CD4-positive, alpha-beta T cell treated with Interleukin-15 for 4 hours (primary cell): ENCODE measurements at places on chromosomes 7 and 10.

GRCh38 chr7:50667338-50667737 lies 102.1 kb upstream of the DDC start:
- DNase-seq = no peak

- no peak for DNase-seq
These were observed 9.7 kb upstream of the SMIM30 start for GRCh38 chr7:113128031-113128430.

GRCh38 chr7:131255242-131255641 lies 72.4 kb upstream of the MKLN1 start:
- no peak for DNase-seq

DNA sequence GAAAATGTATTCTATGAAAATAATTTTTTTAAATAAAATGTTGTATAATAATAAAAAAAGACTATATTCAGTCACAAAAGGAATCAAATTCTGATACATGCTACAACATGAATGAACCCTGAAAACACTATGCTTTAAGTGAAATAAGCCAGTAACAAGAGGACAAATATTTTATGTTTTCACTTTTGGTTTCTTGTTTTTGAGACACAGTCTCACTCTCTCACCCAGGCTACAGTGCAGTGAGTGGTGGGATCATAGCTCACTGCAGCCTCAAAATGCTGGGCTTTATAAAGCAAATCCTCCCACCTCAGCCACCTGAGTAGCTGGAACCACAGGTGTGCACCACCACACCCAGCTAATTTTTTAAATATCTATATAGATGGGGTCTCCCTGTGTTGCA lies 64.2 kb downstream of the CNOT4 start:
- DNase-seq = no peak
